ENCODE measurements at places on chromosomes 7 and 10.

- DNase-seq = no peak
Measured at GRCh38 chr10:94361171-94361794, 1.5 kb downstream of the NOC3L start.

DNA sequence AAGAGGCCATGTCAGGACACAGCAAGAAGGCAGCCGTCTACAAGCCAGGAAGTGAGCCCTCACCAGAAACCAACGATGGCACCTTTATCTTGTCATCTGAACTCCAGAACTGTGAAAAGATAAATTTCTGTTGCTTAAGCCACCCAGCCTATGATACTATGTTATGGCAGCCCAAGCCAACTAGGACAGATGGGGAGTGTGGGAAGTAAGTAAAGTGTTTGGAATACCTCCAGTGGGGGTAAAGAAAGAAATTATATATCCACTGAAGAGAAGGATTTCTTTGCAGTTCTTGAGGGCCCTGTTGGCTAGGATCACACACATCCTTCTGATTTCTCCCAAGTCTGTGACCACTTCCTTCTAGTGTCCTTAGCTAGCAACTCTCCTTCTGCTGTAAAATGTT lies 384.4 kb downstream of the TNS3 start:
- no peak for DNase-seq

DNA sequence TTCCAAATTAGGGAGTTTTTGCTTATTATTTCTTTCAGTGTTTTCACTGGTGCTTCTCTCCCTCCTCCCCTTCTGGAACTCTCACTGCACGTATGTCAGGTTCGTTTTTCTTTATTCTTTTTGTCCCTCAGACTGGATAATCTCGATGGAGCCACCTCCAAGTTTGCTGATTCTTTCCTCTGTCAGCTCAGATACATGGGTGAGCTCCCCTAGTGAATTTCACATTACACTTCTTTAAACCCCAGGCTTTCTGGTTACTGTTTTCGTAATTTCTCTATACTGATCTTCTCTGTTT lies 20.8 kb upstream of the NCAPG2 start:
- no peak for DNase-seq

GRCh38 chr7:29014725-29015124 lies 56.6 kb upstream of the TRIL start:
- DNase-seq = no peak

GRCh38 chr7:25663877-25664276 lies 435.6 kb upstream of the NPVF start:
- DNase-seq = no peak

DNA sequence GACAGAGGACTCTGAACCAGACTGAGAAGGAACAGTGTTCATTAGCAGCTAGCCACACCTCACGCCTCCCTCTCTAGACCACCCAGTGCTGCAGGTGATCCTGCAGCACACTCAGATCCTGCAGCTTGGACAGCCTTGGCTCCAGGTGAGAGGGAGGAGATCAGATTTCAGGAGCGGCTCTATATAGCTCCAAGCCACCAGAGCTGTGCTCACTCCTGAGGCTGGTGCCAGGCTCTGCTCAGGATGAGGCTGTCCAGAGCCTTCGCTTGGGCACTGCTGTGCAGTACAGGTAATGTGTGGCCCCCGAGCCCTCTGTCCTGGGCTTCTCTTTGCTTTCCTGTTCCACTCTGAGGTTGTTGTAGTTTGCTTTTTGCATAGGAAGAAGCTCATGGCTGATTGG lies 42.4 kb downstream of the C10orf120 start:
- no peak for DNase-seq
